ENCODE measurements at places on chromosomes 4 and X. TPM values are rescaled to one million over a fixed set of nuclear protein-coding genes. Genes with fewer than 3 reads are reported as not detected.

Gene WNK3
- 0.87 TPM for total RNA-seq

Gene FAM184B
- total RNA-seq, result under 0.01 TPM

Gene CCDC149
- 13.5 TPM for total RNA-seq

Gene CABS1
- not detected for total RNA-seq

Gene TLR6
- 3.0 TPM for total RNA-seq

Gene QDPR
- total RNA-seq, result 44.9 TPM

Gene GNPDA2
- 27.5 TPM for total RNA-seq

Gene SPRY1
- total RNA-seq, result 1.9 TPM

Gene STS
- 3.2 TPM for total RNA-seq

Gene CSAG1
- not detected for total RNA-seq

Gene NXF2B
- total RNA-seq, result not detected

Gene MED12
- total RNA-seq, result 15.6 TPM

Gene C4orf50
- total RNA-seq, result not detected
